Activated CD4-positive, alpha-beta T cell treated with anti-CD3 and anti-CD28 coated beads, Interleukin-2, Interleukin-4, amounts not matched to agents 100 ng/mL and 50 ng/mL, durations not matched to agents 16 hours and 8 hours (primary cell): ENCODE measurements at places on chromosomes 3 and 15.

DNA sequence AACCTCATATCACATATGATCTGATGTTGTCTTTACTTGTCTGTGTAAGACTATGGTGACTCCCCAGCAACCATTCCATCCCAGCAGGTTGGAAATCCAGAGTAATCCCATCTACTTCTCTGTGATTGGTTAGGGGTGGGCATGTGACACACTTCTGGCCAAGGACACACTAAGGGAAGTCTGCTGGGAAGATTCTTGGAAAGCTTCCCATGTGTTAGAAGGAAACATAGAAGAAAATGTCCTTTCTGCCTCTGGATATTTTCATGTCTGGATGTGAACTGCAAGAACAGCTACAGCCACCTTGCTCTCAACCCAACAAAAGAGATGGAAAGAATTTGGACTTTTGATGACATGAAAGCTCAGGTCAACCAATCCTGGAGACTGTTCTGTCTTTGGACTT, 2.6 kb upstream of the UBE2Q2 start:
- no peak for DNase-seq

GRCh38 chr15:72147418-72147817, 29.2 kb downstream of the SENP8 start:
- DNase-seq: no peak

GRCh38 chr15:100856867-100857266, 22.8 kb upstream of the ALDH1A3 start:
- DNase-seq: no peak

- no peak for DNase-seq
These were observed 113.7 kb downstream of the MYO5A start for GRCh38 chr15:52414936-52415335.

DNA sequence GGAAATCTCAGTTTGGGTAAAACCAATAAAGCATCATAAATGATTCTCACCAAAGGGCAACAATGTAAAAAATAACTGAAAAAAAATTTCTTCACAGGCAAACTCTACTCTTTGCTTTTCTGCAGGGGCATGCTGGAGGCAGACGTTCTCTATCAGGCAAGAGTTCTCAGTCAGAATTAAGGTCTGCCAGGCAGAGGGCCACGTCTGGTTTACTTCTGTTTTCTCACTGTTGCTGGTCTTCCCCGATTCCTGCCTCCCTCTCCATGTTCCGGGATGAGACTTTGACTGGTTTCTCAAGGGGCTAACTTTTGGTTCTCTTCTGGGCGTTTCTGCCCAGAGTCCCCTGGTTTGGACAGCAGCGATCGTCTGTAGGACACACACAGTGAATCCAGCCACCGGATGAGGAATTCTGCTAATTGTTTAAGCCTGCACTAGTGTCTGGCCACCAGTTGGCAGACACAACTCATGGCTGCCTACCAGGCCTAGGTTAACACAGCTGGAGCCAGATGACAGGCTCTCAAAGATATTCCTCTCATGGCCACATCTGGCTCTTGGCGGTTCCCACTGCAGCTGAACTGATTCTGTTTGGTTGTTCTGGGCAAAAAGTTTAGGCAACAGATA, 273.1 kb downstream of the FOXP1 start:
- no peak for DNase-seq

GRCh38 chr3:61848885-61849284, 287.5 kb downstream of the PTPRG start:
- no peak for DNase-seq

DNA sequence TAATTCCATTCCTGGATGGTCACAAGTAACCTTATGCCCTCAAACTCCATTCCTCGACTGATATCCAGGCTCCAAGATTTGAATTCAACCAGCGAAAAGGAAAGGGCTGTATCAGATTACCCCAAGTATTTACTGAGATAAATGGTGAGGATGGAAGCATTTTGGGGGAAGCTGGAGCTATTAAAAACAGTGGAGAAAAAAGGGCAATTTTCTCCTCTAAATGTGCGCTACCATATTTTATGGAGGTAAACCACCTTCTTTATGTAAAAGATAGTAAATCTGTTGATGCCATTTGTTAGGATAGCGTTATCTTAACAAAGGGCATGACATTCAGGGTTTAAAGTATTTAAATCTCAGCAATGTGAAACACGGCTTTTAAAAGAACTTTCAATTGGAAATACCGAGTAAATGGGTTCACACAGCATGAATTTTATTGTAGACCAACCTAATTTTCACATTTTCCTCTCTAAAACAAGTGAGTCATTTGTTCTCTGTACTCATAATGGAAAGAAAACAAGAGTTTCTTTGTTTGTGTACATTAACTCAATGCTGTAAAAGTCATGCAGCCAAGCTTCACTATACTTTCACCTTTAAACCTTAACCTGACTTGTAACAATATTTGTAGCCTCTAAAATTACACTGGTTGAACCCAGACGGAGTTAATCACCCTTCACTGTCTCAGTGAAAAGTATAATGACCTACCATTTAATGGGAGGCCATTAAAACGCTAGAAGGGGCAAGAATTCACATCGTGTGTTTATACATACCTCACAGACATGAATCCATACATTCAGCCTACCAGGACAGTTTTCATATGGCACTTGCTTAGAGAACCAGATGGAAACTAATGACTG, 773.4 kb downstream of the ROBO1 start:
- no peak for DNase-seq

DNA sequence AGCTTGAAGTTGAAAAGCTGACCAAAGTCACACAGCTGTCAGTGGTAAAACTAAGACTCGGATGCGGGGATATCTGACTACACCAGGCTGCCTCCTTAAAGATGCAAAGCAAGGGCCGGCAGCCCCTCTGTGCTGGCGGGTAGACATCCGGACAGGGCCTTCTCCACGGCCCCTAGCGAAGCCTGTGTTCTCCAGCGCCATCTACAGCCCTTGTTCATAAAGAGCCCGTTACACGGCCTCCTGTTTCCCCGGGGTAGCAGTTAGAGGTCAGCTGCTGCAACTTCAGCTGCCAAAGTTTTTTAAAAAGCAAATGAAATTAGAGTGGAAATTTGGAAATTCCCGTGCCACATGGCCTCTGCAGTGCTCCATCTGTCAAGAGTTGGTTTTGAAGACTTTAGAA, 383.0 kb downstream of the TBL1XR1 start:
- peak; percentile 27 for DNase-seq

GRCh38 chr3:17579289-17580031, 163.0 kb downstream of the TBC1D5 start:
- DNase-seq: peak; percentile 58

DNA sequence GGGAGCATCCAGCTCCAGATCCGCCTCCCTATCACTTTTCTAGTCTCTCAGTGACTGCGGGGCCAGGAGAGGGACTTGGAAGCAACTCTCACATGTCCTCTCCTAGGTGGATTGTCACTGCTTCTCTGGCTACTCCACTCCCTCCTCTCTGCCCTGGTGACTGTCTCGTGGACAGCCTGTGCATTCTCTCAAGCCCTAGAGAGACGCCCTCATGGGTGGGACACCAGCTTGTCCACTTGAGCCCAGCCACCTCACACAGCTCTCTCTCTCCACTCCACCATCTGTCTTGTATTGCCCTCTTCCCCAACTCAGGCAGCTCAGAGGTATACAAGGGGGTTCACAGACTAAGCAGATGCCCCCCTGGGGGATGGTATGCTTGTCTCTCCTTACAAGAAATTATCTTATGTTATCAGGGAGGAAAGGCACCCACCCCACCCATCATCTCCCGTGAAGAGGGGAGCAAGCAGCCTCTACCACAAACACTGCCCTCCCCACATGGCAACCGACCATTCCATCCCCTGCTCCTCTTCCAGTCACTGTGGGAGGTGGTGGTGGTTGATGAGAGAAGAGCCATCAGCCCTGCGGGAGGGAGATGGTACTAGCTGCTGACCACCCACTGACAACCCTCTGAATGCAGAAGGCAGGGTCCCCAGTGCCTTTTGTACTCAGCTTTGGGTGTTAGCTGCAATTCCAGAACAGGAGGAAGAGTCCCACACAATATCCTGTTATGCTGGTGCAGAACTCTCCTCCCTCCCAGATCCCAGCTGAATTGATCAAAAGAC, 15.5 kb upstream of the LOXL1 start:
- no peak for DNase-seq

GRCh38 chr3:124924741-124925140, 9.8 kb downstream of the MUC13 start:
- DNase-seq: no peak

DNA sequence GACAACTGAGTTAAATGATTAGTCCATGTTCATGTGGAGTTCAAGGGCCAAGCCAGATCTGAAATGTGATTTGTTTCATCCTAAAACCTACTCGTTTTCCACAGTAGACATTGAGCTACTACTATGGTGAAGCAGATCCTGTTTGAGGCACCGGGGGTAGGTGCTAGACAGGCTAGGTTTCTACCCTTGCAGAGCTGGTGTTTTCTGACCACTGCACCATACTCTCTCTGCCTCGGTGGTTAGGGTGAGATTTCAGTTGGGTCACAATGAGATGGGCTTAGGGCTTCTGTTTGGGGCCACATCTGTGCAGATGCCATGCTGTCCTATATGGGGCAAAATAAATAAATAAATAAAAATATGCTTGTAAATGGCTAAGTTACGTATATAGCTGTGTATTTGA, 99.3 kb downstream of the OXNAD1 start:
- DNase-seq: no peak

GRCh38 chr3:43957553-43957952, 266.8 kb downstream of the ABHD5 start:
- DNase-seq: no peak

GRCh38 chr3:52396011-52396906, 48.6 kb downstream of the SEMA3G start:
- no peak for DNase-seq

- no peak for DNase-seq
These were observed 45.9 kb downstream of the CSNK1G1 start for GRCh38 chr15:64310036-64310435.

DNA sequence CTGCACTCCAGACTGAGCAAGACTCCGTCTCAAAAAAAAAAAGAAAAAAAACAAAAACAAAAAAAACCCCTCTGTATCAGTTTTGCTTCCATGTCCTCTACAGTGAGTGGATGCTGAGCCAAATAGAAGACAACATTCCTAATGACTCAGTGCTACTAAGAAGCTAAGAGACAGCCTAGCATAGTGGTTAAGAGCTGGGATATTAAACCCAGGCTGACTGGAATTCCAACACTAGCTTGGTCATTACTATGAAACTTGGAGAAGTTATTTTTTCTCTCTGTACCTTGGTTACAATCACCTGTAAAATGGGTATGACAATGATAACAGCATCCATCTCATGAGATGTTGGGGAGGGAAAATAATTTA, 60.9 kb upstream of the PYGO1 start:
- DNase-seq: no peak

DNA sequence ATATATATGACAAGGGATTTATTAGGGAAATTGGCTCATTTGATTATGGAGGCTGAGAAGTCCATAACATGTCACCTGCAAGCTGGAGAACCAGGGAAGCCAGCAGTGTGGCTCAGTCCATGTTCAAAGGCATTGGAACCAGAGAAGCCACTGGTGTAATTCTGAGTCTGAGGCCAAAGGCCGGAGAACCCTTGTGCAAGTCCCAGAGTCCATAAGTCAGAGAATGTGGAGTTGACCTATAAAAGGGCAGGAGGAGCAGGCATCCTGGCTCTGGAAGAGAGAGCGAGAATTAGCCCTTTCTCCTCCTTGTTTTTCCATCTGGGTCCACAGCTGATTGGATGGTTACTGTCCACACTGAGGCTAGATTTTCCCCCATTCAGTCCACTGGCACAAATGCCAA, 319.8 kb downstream of the IGSF11 start:
- no peak for DNase-seq

DNA sequence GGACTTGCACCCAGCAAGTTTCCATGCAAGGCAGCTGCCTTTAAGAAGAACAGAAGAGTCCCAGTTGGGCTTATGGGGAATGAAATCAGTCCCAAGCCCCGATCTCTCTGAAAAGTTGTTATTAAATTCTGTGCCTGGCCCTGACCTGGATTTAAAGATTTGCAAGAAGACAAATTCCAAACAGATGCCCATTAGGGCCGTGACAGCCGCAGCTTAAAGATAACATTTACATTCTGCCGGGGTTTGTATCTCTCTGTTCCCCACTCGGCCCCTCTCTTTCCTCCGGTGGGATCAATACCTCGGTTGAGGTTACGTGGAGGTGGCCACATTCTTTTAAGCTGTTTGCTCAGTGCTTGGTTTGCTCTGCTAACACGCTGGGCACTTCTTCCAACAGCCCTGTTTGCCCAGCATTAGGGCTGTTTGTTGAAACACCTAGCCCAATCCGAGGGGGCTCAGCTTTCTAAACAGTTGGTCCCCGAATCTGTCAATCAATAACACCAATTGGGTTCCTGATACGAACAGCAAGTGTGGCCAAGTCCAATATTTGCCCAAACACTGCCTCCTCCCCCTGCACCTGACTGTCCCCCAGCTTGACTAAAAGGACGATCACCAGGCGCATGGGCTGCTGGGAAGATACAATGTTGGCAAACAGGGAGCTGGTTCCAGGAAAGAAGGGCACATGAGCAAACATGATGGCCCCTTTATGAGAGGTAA, 108.6 kb downstream of the RPLP1 start:
- DNase-seq: no peak

DNA sequence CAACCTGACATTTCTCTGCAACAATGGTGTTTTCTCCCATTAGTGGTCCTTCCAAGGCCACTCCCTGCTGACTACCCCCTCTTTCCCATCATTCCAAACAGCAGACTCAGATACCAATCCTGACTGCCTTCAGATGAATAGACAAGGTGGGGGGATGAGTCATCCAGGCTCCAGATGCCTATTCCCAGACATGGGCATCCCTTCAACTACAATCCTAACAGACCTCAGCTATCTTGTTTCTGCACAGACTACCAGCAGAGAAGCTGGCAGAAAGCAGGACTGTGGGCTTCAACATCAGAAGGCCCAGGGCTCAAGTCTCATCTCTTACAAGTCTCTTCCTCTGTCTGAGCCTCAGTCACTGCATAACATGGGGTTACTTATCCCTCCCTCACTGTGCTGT, 2.2 kb downstream of the RBP1 start:
- no peak for DNase-seq

DNA sequence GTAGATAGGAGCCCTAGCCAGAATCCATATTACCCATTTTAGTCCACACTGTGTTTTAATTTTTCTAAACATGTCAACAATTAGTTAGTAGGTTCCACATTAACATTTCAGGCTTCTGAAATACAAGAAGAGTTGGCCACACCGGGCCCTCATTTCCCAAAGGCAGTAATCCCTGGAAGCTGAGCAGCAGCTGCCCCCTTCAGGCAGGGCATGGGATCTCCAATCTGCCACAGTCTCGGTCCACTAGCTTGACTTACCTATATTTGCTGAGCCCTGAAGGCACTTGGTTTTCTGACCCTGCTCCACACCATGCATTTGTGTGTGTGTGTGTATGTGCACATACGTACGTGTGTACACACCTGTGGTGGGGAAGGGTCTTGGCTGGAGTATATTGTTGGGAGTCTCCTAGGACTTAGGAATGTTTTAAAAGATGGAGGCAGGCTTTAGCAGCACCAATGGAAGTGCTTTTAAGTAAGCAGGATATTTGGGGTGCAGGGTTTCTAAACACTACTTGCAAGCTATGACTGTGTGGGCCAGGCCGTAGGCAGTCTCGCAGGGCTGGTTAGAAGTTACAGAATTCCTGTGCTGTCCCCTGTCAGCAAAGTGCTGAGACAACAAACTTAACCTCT, 71.2 kb upstream of the SOX14 start:
- no peak for DNase-seq
